Activated CD4-positive, CD25-positive, alpha-beta regulatory T cell treated with anti-CD3 and anti-CD28 coated beads, Interleukin-2, amount 50 U/mL, for 72 hours (primary cell): ENCODE measurements at places on chromosomes 5 and 9.
A peak's percentile ranks its signal among the peaks of the same experiment; 100 is the strongest.

- no peak for DNase-seq
Measured at GRCh38 chr5:151020304-151021110, at the start of gene GPX3. Gene GPX3, plus strand, starts transcription at chr5:151020591. Its CDS starts 64 bp downstream, at chr5:151020655.

GRCh38 chr5:142363619-142363963 is 38.8 kb upstream of the SPRY4 start:
- DNase-seq: no peak

DNA sequence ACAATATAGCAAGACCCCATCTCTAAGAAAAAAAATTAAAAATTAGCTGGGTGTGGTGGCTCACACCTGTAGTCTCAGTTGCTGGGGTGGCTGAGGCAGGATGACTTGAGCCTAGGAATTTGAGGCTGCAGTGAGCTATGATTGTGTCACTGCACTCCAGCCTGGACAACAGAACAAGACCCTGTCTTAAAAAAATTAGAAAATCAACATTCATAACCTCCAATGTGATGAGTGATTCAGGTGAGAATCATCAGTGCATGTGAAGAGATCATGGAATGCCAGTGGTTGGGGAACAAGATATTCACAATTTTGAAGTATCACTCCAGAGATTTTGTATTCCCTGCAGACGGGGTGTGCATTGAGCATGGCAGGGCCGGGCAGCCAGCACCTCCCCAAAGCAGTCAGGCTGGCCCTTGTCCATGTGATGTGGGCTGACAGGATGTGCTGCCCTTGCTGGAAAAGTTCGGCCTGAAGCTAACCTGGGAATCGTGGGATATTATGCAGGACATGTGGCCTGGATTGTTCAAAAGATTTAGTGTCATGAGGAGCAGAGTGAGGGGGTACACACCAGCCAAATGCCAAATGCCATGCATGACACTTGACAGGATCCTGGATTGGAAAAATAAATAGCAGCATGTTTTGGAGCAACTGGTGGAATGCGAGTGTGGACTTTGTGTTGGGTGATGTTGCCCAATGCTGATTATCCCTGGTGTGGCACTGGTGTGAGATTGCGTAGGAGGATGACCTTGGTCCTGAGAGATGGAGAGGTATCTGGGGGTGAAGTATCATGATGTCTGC is 189.0 kb downstream of the RGS3 start:
- no peak for DNase-seq

GRCh38 chr5:146337264-146337904 is 1.3 kb upstream of the POU4F3 start:
- no peak for DNase-seq

DNA sequence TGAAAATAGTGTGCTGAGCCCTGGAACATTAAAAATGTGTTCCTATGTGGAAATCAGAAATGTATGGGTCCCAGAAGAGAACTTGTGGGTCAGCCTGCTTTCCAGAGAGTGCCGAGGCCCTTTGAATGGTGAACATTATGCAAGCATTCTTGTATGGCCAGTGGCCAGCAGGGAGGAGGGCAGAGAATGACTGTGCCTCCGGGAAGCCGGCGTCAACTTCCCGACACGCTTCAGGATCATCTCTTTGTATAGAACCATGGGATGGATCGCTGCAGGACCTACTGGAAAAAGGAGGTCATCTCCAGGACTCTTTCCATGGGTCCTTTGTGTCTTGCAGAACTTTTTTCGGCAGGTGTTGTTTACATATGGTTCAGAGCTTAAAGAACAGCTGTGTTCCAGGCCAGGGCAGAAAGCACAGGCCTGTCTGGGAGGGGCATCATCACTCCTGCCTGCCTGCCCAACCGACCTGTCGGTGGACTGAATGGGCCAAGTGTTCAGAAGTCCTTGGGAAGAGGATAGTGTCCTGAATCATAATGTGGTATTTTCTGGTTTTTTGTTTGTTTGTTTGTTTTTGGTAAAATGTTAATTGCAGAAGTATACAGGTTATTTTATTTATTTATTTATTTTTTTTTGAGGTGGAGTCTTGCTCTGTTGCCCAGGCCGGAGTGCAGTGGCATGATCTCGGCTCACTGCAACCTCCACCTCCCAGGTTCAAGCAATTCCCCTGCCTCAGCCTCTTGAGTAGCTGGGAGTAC is 9.0 kb downstream of the PRRC2B start:
- DNase-seq: no peak

DNA sequence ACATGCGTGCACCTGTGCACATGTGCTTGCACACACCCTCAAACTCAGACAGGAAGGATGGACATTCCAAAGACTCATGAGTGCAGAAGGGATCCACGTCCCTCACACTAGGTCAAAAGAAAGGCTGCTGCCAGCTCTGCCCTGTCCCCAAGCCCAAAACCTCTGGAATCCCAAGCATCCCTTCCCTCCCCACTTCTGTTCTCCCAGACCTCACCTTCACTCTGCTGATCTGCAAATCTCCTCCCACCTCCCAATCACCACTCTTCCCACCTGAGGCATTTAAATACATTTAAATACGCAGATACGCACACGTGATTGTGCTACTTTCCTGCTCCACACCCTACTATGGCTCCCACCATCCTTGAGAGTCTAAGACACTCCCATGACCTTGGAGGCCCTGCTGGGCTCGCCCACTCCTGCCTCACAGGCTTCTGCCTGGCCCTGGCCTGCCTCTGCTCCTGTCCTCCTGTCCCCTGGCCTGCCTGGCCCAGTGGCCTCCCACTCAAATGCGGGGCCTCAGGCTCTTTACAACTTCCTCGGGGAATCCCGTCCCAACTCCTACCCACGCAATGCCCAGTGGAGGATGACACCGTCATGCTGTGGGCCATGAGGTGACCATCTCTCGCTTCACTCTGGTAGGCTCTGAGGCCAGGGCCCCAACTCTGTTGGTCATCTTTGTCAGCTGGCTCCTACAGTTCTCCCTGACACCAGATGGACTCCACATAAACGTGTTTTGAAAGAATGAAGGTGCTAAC is 478.4 kb upstream of the DAP start:
- no peak for DNase-seq

DNA sequence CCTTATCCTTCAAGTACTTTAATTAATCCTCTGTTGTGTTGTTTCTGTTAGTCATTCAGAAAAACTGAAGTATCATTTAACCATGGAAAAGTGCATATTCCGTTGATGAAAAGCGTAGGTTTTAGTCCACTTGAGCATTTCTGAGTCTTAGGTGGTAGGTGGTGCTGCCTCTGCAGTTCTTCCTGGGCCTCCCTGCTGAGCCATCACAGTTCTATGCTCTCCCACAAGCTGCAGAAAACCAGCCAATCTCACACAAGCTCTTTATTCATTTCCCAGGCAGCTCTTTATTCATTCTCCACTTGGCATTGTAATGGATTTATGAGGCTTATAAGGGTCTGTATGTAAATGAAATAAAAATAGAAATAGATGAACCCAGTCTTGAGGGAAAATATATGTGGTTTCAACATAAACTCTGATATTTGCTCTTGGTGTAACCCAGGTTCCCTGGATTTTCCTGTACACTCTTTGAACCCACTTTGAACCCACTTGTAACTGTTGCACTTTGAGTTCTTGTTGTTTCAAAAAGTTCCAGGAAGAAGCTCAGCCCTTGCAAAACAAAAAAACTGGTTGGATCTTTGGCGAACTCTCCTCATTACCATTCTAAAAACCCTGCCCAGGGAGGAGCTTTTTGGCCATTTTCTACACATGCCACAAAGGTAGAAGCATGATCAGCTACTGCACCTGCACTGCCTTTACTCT is 56.0 kb downstream of the ZNF510 start:
- no peak for DNase-seq

GRCh38 chr5:79938468-79938867 is 52.6 kb downstream of the MTX3 start:
- DNase-seq: no peak

- no peak for DNase-seq
Measured at GRCh38 chr9:129640086-129640870, 1.7 kb downstream of the ASB6 start.

- no peak for DNase-seq
Measured at GRCh38 chr5:96902876-96903275, 26.6 kb downstream of the ERAP2 start.

GRCh38 chr5:107486489-107486888 is 184.2 kb downstream of the EFNA5 start:
- no peak for DNase-seq

DNA sequence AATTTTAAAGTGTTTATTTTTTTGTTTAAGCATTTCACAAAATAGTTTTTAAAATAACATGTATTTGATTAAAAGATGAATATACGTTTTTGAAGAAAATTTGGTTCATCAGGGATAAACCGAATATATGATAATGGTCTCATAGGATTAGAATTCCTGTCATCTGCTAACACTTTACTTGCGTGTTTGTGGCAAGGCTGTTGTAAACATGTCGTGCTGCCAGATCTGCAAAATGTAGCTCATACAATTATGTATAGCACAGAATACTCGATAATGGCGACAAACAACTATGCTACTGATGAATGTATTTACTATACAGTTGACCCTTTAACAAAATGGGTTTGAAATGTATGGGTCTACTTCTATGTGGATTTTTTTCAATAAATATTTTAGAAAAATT is 7.2 kb upstream of the TXNDC8 start:
- DNase-seq: no peak

DNA sequence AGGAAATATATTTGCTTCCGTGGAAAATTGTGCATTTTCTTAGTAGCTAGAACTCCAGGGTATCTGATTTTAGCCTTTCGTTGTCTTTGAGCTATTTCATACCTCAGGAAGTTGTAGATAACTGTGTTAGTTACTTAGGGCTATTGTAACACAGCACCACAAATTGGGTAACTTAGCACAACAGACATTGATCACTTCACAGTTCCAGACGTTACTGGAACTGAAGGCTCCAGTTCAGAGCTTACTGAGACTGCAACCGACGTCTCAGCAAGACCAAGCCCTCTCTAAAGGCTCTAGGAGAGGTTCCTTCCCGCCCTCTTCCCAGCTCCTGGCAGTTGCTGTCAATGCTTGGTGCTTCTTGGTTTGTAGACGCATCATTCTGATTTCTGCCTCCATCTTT is 17.7 kb upstream of the ANKRD33B start:
- no peak for DNase-seq

DNA sequence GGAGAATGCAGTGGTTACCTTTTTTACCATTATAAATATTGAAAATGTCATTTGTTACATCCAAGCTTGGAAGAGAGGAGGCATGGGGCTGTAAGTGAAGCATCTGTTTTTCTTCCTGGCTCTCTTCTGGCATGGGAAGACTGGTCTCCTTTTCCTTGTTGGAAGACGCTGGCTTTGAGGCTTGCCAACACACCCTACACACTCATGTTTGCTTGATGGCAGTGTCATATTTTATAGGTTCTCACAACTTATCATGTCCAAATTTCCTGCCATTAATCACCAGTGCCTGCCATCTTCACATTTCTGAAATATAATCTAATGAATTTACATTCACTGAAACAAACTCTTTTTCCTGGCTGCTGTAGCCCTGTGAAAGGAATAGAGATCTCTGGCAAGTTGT is 252.9 kb downstream of the MAN2A1 start:
- no peak for DNase-seq

GRCh38 chr9:132008855-132009812 is 70.5 kb downstream of the MED27 start:
- no peak for DNase-seq

DNA sequence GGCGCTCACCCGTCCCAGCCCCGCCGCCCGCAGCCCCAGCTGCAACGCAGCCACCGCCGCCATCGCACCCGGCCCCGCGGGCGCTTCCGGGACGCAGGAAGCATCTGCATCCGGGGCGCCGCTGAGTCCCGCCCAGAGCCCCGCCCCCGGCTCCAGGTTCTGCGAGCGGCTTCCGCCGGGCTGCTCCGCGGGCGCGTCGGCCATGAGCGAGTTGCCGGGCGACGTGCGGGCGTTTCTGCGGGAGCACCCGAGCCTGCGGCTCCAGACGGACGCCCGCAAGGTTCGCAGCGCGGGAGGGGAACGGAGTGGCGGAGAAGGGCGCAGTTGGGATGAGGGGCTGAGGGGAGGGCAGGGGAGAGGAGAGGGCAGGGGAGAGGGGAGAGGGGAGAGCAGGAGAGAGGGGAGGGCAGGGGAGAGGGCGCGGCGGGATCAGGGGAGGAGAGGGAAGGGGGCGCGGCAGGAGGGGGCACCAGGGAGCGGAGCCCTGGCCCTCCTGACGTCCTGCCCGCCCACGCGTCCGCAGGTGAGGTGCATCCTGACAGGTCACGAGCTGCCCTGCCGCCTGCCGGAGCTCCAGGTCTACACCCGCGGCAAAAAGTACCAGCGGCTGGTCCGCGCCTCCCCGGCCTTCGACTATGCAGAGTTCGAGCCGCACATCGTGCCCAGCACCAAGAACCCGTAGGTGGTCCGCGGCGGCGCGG is at the start of the genes SURF1 and SURF2:
TSS of gene SURF1 (minus strand) at position 97 of the 701 bp plus-strand sequence. CDS start at position 63, 34 bp downstream.
TSS of gene SURF2 (plus strand) at position 160 of the 701 bp plus-strand sequence. CDS start at position 203, 43 bp downstream.
- DNase-seq: peak; percentile 91

DNA sequence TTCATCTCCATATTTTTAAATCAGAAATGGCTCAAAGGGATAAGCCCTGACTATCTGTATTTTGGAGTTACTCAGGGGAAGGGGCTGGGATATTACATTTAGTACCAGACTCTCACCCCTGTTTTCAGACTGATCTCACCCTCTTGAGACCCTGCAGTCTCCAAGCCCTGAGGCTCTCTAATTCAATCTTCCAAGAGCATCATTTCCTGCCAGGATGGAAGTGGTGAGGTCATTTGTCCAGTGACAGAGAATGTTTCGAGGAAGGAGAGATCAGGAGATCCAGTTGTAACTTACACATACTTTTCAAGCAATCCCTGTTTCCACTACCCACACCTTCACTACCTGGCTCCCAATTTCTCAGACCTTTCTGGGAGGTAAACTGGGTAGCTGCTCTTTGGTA is 295.5 kb upstream of the EFNA5 start:
- no peak for DNase-seq

GRCh38 chr5:28512648-28513047 is 1474.3 kb upstream of the CDH9 start:
- no peak for DNase-seq

GRCh38 chr5:68440651-68441050 is 225.1 kb downstream of the PIK3R1 start:
- DNase-seq: no peak

DNA sequence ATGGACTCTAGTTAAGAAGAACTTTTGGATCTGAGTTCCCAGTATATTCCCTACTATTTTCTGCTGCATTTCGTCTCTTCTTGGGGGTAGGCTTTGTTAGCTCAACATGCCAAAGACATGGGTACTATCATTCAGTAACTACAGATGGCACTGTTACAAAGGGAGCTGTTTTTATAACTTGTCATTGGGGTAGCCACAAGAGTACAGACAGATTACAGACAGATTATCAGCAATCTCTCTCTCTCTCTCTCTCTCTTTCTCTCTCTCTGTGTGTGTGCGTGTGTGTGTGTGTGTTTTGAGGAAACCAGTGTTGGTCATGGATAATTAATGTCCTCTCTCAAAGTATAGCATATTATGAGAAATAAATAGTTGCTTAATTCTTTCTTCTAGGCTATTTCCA is 116.1 kb downstream of the WDR70 start:
- no peak for DNase-seq

DNA sequence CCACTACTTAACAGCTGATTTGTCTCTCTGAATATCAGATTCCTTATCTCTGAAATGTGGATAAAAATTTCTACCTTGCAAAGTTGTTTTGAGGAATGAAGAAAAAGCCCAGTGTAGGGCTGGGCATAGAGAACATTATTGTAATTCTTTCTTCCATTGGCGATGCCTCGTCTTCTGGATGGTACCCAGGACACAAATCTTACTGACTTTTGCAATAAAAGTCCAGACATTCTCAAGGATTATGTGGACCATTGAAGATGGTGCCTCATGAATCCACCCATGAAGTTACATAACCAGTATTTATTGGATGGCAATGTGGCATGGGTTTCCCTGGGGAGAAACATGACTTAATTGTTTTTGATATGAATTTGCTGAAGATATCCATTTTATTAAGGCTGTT is 33.1 kb downstream of the NNT start:
- DNase-seq: no peak
